ENCODE measurements at places on chromosomes 7 and 10. TPM values are rescaled to one million over a fixed set of nuclear protein-coding genes. Genes with fewer than 3 reads are reported as not detected.

- H3K27me3 ChIP-seq, result no peaks in the 10 kb centered on the region
- no peak overlapping the region for H3K4me3 ChIP-seq
- H3K4me1 ChIP-seq, result no peaks in the 10 kb centered on the region
- no peaks in the 10 kb centered on the region for H3K36me3 ChIP-seq
- no peak overlapping the region for H3K27ac ChIP-seq
Measured at GRCh38 chr7:125025620-125026019, 96.0 kb upstream of the POT1 start.

- DNase-seq, result no peak
- peaks cover 41% of the 10 kb centered on the region for H3K4me1 ChIP-seq
- H3K27ac ChIP-seq, result no peak overlapping the region
- H3K4me3 ChIP-seq, result peak overlapping the region; percentile 23
- H3K27me3 ChIP-seq, result peaks cover 75% of the 10 kb centered on the region
Measured at GRCh38 chr7:157018997-157019608, 8.6 kb upstream of the MNX1 start.

GRCh38 chr10:79563426-79563825 is 3.2 kb upstream of the SFTPA2 start:
- no peak overlapping the region for H3K27ac ChIP-seq
- no peaks in the 10 kb centered on the region for H3K27me3 ChIP-seq
- H3K4me1 ChIP-seq, result no peaks in the 10 kb centered on the region
- no peak overlapping the region for H3K4me3 ChIP-seq
- no peak for DNase-seq

GRCh38 chr7:133275446-133276095 is 22.7 kb downstream of the EXOC4 start:
- no peaks in the 10 kb centered on the region for H3K36me3 ChIP-seq
- DNase-seq, result no peak
- no peak overlapping the region for H3K27ac ChIP-seq
- no peaks in the 10 kb centered on the region for H3K4me1 ChIP-seq
- H3K4me3 ChIP-seq, result no peak overlapping the region

- H3K27me3 ChIP-seq, result no peaks in the 10 kb centered on the region
- no peaks in the 10 kb centered on the region for H3K36me3 ChIP-seq
- DNase-seq, result no peak
- peaks cover 4% of the 10 kb centered on the region for H3K4me1 ChIP-seq
- no peak overlapping the region for H3K27ac ChIP-seq
Measured at GRCh38 chr10:110368556-110368955, 63.8 kb upstream of the SMNDC1 start.

- H3K27ac ChIP-seq, result no peak overlapping the region
- DNase-seq, result no peak
- H3K36me3 ChIP-seq, result no peaks in the 10 kb centered on the region
- H3K4me3 ChIP-seq, result no peak overlapping the region
- H3K27me3 ChIP-seq, result no peaks in the 10 kb centered on the region
Measured at GRCh38 chr10:113585949-113586348, 33.1 kb downstream of the HABP2 start.

DNA sequence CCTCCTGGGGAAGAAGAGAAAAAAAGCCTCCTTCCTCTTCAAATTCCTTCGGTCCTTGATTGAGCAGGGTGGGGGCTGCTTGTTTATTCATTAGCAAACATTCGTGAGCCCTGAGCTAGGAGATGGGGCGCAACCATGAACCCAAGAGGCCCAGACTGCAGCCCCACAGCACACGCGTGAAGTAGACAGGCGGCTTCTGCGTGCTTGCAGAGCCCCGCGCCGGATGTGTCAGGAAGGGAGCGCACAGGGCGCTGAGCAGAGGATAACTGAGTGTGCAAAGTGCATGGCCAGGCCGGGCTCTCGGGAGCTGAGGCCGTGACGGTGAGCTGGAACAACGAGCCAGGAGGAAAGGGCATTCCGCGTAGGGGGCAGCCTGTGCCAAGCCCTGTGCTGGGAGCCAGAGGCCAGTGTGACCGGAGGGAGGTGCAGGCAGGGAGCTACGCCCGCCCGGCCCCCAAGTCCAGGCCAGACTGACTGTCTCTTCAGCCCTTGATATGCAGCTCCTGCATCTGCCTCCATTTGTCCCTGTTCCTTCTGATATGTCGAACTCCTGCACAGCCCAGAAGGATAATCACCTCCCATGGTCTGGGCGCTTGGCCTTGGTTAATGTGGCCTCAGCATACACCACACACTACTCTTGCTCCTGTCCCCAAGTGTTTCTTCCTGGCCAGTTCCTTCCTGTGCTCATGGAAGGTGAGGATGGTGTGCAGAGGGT is 4.6 kb downstream of the FOXL3 start:
- H3K4me1 ChIP-seq, result no peaks in the 10 kb centered on the region
- H3K4me3 ChIP-seq, result no peak overlapping the region
- DNase-seq, result peak; percentile 71
- no peak overlapping the region for H3K27ac ChIP-seq
- no peaks in the 10 kb centered on the region for H3K36me3 ChIP-seq

- no peak overlapping the region for H3K4me3 ChIP-seq
- H3K36me3 ChIP-seq, result peaks cover 9% of the 10 kb centered on the region
- H3K4me1 ChIP-seq, result peaks cover 10% of the 10 kb centered on the region
- DNase-seq, result peak; percentile 59
- H3K27me3 ChIP-seq, result no peaks in the 10 kb centered on the region
- no peak overlapping the region for H3K27ac ChIP-seq
Measured at GRCh38 chr7:16638282-16639280, 7.0 kb downstream of the ANKMY2 start.

DNA sequence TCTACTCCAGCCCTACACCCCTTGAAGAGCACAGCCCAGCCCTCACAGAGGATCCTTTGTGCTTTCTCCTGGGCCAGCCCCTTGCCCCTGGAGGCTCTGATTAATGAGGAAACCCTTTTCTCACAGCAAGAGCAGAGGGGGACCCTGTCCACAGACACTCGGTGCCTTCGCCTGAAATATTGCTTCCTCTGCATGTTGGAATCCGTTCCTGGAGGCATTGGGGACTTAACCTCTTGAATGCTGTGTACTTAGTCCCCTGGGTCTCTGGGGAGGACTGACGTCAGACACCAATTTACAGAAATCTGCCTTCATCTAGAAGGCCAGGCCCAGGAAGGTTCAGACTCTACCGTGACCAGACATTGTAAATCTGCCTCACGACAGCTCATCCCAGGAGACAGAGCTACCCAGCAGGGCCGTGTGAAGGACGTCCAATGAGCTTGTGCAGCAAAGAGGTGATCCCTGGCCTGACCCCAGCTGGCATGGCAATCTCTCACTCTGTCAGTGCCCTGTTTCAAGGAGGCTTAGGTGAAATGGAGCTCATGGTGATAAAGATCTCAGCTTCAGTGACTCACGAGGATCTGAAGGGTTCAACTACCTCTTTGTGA is 8.1 kb upstream of the TMEM72 start:
- no peaks in the 10 kb centered on the region for H3K27me3 ChIP-seq
- no peaks in the 10 kb centered on the region for H3K4me1 ChIP-seq
- H3K4me3 ChIP-seq, result no peak overlapping the region
- H3K27ac ChIP-seq, result no peak overlapping the region
- no peaks in the 10 kb centered on the region for H3K36me3 ChIP-seq
- no peak for DNase-seq

DNA sequence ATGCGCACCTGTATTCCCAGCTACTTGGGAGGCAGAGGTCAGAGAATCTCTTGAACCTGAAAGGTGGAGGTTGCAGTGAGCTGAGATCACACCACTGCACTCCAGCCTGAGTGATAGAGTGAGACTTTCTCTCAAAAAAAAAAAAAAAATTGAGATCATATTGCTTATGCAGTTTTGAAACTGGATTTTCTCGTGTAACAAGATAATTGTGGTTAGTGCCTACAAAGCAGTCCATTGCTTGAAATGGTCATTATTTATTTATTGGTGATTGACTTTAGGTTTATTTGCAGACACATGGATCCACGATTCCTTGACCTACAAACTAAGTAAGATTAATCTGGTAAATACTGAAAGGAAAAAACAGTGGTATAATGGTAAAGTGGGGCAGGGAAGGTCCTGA is 149.8 kb downstream of the TAX1BP1 start:
- no peaks in the 10 kb centered on the region for H3K36me3 ChIP-seq
- no peak overlapping the region for H3K27ac ChIP-seq
- no peaks in the 10 kb centered on the region for H3K27me3 ChIP-seq
- H3K4me1 ChIP-seq, result no peaks in the 10 kb centered on the region
- DNase-seq, result no peak

- no peaks in the 10 kb centered on the region for H3K4me1 ChIP-seq
- no peaks in the 10 kb centered on the region for H3K36me3 ChIP-seq
- H3K4me3 ChIP-seq, result no peak overlapping the region
- H3K27me3 ChIP-seq, result no peaks in the 10 kb centered on the region
- no peak for DNase-seq
- H3K27ac ChIP-seq, result no peak overlapping the region
Measured at GRCh38 chr10:58560068-58560467, 47.4 kb downstream of the BICC1 start.

GRCh38 chr7:75663302-75663907 is 75.3 kb downstream of the HIP1 start:
- H3K27me3 ChIP-seq, result no peaks in the 10 kb centered on the region
- no peaks in the 10 kb centered on the region for H3K36me3 ChIP-seq
- no peak overlapping the region for H3K4me3 ChIP-seq
- peak overlapping the region; percentile 41 for H3K27ac ChIP-seq
- no peaks in the 10 kb centered on the region for H3K4me1 ChIP-seq
- DNase-seq, result no peak

LAMB4 gene
- 3.5 TPM for polyA plus RNA-seq

All from small intestine (tissue), 16 donors.